ENCODE measurements at places on chromosomes 2 and 18. TPM values are rescaled to one million over a fixed set of nuclear protein-coding genes. Genes with fewer than 3 reads are reported as not detected.

Gene SEMA4F
- 9.4 TPM for total RNA-seq

Gene AOX1
- 81.4 TPM for total RNA-seq

Gene PRKAG3
- total RNA-seq = 0.26 TPM

Gene SP5
- not detected for total RNA-seq

Gene IDH1
- 353 TPM for total RNA-seq

Gene FOXD4L1
- 0.17 TPM for total RNA-seq

Gene OTX1
- total RNA-seq = 0.17 TPM

Gene ASB18
- total RNA-seq = not detected

Gene APOB
- total RNA-seq = under 0.01 TPM

Gene TTN
- total RNA-seq = 0.33 TPM

Gene PFN4
- total RNA-seq = 1.5 TPM

Gene FTCDNL1
- 3.6 TPM for total RNA-seq

Gene UGT1A4
- total RNA-seq = not detected

Gene ERFE
- total RNA-seq = 1.5 TPM

Gene USP40
- 34.9 TPM for total RNA-seq

Gene ADAM23
- 3.1 TPM for total RNA-seq
